ENCODE measurements at places on chromosomes 3 and 15.

DNA sequence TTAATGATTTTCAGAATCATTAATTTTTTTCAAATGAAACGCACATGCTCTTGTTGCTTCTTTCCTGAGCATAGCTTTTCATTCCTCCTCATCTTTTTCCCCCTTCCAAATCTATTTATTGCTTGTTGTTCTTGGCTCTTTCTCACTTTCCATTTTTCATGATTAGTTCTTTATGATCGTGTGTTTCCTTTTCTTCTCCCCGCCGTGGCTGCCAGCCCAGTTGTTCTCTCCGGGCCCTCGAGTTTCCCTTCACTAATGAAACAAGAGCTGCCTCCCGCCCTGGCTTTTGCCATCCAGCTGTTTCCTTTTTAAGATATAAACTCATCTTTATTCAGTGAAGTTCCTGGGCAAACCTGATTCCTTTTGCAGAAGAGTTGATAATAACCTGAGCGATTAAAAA is 170.2 kb upstream of the NR2F2 start:
- no peak for DNase-seq

DNA sequence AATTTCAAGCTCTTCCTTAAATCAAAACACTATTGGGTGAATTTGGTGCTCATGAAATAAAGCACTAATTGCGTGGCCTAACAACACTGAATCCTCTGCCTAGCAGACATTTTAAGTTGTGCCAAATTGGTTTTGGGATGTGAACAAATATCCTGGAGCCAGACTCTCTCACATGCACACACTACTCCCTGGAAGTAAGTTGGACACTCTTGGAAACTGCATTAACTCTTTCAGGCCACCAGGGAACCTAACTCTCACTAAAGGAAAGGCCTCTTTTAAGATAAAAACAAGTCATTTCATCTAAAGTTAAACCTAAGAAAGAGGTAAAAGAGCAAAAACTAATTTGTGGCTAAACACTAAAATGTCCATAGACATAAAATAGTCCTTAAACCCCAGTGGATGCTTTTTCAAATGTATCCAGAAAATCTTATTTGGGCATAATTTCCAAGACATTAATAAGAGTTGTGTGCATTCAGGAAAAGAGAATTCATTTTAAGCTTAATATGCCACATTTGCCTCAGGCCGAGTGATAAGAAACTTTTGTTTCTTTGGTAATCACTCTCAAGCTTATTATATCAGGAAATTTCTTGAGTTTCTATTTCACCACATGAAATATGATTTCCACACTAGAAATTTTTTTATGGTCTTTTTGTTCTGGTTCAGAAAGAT is 61.8 kb downstream of the ZBTB20 start:
- no peak for DNase-seq

DNA sequence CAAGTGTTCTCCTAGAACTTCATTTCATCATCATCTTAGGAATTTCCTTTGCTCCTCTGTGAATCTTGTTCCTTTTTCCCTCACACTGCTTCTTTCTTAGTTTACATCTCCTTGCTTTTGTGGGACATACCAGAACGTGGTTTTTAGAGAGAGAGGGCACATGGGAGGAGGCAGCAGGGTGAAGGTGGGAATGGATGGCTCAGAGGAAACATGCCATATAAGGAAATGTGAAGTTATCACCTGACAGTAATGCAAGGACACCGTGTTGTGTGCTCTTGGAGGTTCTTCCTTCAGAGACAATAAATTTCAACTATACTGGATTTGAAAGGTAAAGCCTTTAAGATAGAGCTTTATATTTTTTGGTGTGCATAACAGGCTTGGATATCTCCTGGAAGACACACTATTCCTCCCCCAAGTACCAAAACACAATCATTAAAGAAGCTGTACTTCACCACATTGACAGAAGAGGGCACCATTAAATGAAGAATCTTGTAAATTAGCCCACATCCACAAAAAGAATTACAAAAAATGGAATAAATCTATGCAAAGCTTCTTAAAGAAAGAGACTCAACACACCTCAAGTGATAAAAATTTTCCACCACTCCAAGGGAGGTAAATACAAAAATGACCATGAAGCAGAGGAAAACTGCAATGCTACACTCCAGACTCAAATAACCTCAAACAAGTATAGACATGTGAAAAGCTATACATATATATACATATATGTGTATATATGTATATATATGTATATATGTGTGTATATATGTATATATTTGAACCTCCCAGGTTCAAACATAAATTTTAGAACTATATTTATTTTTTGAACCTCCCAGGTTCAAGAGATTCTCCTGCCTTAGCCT is 26.1 kb downstream of the RPL39L start:
- no peak for DNase-seq

DNA sequence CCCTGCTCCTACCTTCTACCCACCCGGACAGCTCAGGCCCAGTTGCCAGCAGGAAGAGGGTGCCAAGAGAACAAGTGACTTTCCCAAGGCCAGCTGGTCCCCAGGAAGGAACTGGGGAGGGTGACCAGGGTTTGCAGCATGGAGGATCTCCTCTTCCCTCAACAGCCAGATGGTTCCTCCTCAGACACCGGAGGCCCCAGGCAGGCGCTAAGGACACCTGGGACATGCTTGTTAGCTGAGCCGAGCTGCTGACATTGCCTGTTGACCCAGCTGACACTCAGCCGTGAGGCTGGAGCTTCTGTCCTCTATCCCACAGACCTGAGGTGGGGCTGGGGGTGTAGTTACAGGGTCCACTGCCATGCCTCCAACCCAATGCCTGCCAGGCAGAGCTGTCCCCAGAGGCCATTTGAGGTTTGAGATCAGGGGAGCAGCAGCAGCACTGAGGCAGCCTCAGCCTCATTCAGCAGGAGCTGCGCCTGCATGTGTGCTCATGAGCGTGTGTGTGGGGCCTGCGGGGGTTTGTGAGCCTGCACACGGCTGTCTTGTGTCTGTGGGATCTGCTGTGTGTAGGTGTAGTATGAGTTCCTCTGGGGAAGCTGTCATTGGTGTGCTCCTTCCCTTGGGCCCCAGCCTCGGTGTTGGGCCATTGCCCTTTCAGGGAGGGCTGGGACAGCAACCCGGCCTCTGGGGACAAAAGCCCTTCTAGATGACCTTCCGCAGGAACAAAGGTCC is 7.1 kb downstream of the CPLX3 start:
- no peak for DNase-seq

DNA sequence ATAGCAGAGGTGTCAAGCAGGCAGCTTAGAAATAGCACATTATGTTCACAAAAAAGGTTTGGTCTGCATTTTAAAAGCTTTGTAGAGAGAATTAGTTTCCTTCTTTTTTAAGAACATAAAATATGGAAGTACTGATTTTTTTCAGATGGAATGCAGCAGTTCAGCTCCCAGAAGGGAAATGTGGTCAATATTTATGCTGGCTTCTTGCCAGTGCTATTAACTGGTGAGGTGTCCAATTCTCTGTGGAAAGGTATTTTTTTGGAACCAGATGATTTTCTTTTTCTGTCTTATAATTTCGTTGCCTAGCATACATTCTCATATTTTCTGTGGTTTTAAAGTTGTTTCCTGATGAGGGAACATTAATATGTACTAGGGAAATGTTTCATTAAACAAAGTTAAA is 211.4 kb upstream of the ZNF385D start:
- no peak for DNase-seq

DNA sequence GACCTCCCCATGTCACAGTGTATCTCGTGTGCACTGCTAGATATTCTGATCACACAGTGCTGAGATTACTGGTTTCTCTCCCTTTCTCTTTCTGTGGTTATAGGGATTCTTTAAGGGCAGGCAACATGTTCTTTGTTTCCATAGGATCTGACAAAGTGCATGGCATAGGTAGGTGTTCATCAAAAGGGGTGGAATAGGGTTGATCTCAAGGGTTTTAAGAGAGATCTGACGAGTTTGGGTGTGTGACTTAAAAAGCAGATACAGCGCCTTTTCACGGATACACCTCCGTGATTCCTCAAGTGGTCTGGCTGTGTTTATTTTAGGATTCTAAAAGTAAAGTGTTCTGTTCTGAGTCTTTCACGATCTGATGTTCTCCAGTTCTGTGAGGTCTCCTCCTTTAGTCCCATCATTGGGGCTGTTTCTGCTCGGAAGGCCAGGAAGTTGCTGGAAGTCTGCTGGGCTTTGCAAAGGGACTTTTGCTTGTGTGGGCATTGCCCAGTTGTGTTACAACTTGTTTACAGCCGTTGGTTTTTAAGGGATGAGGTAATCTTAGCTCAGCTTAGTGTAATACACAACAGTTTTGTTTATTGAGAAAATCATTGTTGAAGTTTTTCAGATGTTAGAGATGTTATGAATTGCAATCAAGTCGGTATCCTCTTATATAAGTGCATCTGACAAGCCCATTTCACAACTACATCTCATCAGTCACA is 34.8 kb downstream of the IGF1R start:
- DNase-seq = no peak

All from T-helper 22 cell (primary cell).